GM03348 (cell line): ENCODE measurements at places on chromosomes 4 and X.

DNA sequence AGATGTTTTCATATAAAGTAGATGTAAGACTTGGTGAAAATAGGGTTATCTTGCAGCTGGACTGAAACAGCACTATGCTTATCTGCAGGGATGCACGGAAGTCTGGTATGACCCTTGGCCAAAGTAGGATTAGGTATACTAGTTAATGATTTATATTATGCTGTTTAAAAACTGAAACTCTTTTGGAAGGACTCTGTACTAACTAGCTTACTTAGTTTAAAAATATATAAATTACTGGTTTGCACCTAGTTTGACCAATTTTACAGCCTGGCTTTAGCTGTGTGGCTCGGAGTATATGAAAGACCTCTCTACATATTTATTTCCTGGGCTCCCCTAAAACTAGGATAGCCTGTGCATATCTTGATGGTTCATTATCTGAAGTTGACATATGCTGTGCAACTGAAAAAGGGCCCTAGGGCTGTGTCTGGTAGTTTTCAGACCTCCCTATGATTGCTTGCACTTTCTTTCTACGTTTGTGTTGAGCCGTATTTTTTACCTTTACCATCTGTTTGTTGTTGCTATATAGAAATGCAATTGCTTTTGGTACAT lies 89.2 kb downstream of the TMEM144 start:
- no peak for DNase-seq

DNA sequence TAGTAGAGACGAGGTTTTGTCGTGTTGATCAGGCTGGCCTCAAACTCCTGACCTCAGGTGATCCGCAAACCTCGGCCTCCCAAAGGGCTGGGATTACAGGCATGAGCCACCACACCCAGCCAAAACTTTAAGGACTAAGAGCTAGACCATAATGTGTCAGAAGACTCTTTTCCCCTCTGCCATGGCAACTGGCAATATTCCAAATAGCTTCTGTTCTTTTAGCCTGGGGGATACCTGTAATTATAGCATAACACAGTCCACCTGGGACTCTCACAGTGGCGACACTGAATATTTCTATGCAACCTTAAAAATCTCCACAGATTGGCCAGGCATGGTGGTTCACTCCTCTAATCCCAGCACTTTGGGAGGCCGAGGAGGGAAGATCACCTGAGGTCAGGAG lies 45.5 kb upstream of the RBM47 start:
- no peak for DNase-seq

GRCh38 chrX:48165241-48165640 lies 31.4 kb downstream of the SSX5 start:
- no peak for DNase-seq

GRCh38 chr4:136355970-136356369 lies 1176.3 kb downstream of the PCDH18 start:
- no peak for DNase-seq

- no peak for DNase-seq
These were observed 1154.9 kb upstream of the PCDH7 start for GRCh38 chr4:29565256-29565655.

DNA sequence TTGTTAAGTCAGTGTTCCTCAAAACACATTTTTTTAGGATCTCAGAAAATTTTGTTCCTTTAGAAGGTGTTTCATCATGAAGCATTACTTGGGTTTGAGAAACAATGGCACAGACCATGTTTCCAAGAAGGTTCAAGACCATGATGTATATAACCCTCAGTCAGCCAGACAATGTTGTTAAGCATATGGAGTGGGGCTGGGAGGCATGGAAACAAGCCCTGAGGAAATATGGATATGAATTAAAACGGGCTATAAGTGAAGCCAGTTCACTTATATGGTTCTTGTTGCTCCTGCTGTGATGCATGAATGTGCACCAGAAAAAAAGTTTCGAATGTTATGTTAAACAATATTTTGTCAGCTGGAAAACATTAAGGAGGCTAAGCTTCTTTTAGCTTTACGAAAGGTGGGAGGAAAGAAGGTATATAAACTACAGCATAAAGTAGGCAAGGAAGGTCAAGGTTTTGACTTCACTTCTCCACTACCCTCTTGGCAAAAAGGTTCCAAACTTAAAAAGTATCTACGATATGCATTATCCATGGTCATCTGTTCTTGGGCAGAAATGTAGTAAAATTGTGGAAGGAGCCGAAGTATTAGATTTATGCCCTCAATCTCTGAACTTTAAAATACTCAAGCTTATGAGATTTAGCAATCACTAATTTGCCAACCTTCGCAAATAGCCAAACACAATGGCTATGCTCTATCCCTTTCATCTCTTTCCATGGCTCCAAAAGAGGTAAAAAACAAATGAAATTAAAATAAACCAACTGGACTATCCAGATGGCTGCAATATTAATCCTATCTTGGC lies 277.3 kb downstream of the CHIC1 start:
- no peak for DNase-seq

DNA sequence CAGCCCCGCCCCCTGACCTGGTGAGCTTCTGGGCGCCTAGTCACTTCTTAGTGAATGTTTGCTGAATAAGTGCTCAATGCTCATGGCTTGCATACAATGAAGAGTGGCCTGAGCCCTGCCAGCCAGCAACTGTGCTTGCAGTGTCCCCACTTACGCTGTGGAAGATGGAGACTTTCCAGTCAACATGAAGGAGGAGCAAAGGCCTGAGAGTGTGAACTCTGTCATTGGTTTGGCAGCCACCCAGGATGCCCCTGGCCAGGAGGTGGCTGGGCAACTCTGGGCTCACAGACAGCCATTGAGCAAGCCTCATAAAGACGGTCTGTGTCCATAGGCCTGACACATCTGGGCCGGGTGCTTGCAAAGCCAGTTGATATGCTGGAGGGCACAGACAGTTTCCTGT lies 72.1 kb upstream of the MAMLD1 start:
- no peak for DNase-seq

DNA sequence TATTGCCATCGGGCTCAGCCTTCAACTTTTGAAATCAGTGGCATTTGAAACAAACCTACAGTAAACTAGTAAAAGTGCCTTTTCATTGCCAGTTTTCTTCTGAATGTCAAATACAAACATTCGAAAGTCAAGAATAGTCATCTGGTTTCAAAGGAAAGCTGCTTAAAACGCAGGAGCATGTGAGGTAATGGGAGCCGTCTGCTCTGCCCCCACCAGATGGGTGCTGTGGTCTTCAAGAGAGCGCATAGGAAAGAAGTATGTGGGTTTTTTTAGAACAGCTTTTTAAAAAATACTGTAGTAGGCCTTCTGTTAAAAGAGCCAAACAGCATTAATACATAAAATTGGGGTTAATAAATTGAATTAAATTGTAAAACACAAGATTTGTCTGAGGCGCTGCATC lies 88.6 kb downstream of the STOX2 start:
- DNase-seq = no peak

DNA sequence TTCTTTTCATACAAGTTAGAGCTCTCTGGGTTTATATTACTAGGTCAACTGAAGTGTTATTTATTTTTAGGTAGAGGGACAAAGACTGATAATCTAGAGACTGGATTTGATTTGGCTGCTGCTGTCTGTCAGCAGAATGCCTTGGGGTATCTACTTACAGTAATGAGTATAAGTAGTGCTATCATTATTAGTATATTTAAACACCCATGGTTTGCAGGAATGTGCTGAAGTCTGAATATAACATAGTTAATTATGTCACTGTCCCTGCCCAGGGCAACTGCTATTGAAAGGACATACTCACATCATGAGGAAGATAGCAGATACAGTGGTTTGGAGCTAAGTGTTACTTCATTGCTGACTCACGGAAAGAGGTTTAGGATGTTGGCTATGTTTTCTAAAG lies 76.2 kb downstream of the PRRG1 start:
- no peak for DNase-seq

GRCh38 chrX:123773258-123773988 lies 40.6 kb upstream of the THOC2 start:
- no peak for DNase-seq

DNA sequence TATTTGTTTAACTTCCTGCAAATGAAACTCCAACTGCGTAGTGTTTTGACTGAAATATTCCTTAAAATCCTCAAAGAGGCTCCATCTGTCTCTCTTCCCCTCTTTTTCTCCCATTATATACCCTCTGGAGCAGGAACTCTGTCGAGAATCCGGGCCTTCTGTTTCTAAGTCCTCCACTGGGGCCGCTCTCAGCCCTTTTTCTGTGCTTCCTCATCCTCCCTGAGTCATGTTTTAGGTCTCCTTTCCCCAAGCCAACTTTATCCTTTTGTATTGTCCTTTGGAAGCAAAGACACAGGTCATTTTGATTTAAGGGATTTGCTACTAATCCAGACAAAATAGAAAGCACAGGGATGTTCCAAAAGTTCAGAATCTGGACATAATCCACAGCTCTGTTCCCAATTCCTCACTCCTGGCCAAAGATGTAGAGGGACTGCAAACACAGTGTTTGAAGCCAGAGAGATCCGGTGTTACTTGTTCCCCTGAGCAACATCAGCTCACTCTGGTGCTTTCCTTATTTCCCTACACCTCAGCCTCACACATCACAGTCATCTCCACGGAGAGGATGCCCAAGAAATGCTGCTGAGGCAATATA lies 131.0 kb upstream of the KLF3 start:
- DNase-seq = no peak
